ENCODE measurements at places on chromosomes 2 and 18.

- no peak for DNase-seq
Measured at GRCh38 chr2:65722028-65722778, 289.8 kb upstream of the SPRED2 start.

GRCh38 chr2:181305301-181306123 lies 151.7 kb upstream of the ITGA4 start:
- DNase-seq: peak; percentile 43

GRCh38 chr2:75113231-75113869 lies 86.0 kb downstream of the TACR1 start:
- DNase-seq: no peak

- no peak for DNase-seq
Measured at GRCh38 chr2:190553254-190553653, 18.7 kb upstream of the NEMP2 start.

- no peak for DNase-seq
Measured at GRCh38 chr2:173191601-173192000, 116.0 kb downstream of the MAP3K20 start.

DNA sequence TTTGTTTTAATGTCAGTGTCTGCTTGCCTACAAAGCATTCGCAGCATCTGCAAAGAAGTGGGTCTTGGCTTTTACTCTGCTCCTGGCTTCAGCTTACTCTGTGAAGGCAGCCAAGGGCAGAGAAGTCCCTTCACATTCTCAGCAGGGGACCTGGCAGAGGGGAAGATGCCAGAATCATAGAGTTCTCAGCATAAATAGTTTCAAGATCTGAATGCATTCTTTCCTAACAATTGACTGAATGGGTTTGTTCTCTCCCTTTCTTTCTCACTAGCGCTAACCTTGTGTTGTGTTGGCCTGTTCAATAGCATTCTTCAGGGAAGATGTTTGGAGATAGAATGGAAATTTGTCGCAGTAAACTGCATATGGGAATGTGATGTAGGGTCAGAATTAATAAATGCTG lies 106.9 kb downstream of the FARSB start:
- no peak for DNase-seq

GRCh38 chr18:8020132-8020846 lies 453.2 kb downstream of the PTPRM start:
- DNase-seq: no peak

GRCh38 chr2:28730641-28731146 lies 20.9 kb upstream of the PPP1CB start:
- DNase-seq: no peak

DNA sequence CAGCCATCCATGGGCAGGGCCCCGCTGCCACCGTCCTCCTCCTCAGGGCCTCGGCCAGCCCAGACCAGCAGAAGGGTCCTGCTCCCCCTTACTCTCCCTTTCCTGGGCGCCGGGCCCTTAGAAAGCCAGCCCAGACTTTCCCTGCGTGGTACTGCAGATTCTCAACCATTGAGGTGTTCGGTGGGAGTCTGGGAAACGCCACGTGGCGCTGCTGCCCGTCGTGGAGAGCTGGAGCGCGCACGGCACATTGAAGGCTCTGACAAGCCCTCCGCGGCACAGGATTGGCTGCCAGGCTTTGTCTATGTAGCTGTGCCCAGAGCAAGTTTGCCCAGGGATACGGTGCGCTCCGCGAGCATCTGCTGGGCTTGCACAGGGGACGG lies 10.4 kb upstream of the KLHL30 start:
- no peak for DNase-seq

- peak; percentile 37 for DNase-seq
Measured at GRCh38 chr2:71948781-71949536, 198.7 kb downstream of the CYP26B1 start.

- no peak for DNase-seq
Measured at GRCh38 chr2:7116511-7116910, 199.3 kb downstream of the RNF144A start.

GRCh38 chr18:32851936-32852335 lies 79.1 kb upstream of the KLHL14 start:
- DNase-seq: no peak

DNA sequence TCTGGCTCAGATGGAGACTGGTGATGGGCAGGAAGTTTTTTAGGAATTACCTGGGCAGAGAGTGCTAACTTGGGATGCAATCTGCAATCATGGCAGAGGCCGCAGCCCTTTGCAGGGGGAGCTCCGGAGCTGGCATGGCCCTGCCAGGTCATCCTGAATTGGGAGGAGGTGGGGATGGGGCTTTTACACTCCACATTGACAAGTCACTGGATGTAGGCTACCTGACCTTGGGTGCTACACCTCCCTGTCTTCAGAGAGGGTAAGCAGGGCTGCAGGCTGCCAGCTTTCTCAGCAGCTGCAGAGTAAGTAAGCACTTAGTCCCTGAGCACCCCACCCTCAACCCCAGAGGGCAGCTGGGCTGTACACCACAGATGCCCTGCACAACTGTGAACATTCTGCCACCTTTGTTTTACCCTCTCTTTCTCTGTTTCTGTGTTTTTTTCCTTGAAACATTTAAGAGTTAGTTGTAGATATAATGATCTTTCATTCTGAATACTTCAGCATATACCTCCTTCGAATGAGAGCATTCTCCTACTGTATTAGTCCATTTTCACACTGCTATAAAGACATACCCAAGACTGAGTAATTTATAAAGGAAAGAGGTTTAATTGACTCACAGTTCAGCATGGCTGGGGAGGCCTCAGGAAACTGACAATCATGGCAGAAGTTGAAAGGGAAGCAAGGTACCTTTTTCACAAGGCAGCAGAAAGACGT lies 6.8 kb upstream of the HS1BP3 start:
- no peak for DNase-seq

- DNase-seq: no peak
Measured at GRCh38 chr2:57160976-57161375, 885.6 kb upstream of the VRK2 start.

GRCh38 chr2:168314236-168314635 lies 66.8 kb upstream of the STK39 start:
- DNase-seq: no peak

GRCh38 chr2:20106746-20107145 lies 55.3 kb upstream of the LAPTM4A start:
- DNase-seq: peak; percentile 65

DNA sequence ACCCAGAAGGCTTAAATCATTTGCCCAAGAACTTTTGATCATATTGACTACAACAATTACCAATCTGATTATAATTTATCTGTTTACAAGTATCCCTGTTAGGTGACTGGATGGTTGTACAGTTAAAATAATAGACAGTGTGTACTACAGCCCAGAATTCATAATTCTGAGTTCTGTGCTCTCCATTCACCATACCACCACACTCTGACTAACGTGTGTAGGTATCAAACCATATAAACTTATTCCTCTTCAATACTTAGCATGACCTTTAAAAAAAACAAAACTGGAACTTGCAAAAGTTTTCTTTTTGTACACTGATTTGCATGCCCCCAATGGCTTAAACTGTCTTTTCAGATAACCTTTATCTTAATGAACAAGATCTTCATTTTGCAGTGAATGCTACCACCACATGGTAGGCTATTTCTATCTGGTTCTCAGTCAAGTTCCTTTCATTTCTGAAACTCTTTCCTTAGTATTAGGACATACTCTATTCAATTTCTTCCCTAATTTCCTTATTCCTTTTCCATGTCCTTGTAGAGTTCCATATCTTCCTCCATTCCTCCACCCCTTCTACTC lies 50.9 kb downstream of the SOS1 start:
- no peak for DNase-seq

- no peak for DNase-seq
Measured at GRCh38 chr2:231717281-231718171, 9.2 kb downstream of the PTMA start.

DNA sequence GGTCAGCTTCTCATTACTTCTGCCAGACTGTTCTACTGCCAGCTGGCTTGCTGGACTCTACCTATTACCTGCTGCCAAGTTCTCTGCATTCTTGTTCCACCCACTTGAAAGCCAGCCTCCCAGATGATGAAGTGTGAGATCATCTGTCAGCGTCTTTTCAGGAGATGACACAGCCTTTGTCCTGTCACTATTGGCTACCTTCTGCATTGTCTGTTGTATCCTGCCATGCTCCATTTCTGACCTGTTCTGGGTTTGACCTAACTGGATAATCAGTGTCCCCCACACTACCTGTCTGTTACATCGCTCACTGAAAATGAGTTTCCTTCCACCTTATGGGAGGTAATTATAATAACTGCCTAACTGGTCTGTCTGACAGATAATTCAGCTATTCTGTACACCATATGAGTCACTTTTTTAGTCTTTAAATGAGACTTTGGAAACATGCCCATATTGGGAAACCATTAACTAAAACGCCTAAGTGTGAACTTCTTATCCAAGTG lies 520.6 kb downstream of the METTL4 start:
- DNase-seq: no peak

DNA sequence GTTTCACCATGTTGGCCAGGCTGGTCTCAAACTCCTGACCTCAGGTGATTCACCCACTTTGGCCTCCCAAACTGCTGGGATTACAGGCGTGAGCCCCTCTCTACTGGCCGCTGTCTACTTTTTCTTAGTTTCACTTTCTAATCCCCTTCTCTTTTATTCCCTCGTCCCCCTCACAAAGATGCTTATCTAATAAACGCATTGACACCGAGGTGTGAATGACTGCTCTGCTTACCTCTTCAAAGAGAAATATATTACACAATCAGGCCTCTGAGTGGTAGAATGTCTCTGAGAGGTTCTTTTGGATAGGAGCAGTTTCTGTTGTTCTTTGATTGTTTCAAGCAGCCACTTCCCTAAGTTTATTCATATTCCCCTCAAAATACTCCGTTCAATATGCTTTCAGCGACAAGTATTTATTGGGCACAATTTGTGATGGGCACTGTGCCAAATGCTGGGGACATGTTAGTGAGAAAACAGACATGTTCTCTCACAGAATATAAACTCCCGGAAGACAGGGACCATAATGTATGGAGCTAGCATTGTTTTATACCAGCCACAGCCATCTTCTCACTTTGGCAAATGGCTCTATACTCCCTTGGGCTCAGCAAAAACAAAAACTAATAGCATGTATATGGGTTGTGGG lies 34.7 kb upstream of the RAPH1 start:
- no peak for DNase-seq

- DNase-seq: no peak
Measured at GRCh38 chr2:190320696-190321095, 1.1 kb upstream of the HIBCH start.

DNA sequence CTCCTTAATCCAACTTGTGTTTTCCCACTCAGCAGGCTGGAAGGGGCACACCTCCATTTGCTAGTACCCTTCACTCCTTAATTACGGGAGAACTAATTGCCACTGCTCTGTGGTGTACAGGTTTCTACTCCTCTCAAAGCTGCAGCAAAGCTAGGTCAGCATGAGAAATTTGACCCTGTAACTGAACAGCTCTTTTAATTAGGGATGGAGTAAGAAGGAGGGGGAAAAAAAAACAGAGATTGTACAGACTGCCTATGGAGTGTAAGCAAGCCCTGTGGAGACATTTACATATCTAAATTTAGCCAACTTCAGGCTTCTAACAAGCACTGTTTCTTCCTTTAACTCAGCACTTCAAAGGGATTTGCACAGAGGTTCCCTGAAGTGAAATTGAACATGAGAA lies 629.7 kb upstream of the SETBP1 start:
- no peak for DNase-seq

DNA sequence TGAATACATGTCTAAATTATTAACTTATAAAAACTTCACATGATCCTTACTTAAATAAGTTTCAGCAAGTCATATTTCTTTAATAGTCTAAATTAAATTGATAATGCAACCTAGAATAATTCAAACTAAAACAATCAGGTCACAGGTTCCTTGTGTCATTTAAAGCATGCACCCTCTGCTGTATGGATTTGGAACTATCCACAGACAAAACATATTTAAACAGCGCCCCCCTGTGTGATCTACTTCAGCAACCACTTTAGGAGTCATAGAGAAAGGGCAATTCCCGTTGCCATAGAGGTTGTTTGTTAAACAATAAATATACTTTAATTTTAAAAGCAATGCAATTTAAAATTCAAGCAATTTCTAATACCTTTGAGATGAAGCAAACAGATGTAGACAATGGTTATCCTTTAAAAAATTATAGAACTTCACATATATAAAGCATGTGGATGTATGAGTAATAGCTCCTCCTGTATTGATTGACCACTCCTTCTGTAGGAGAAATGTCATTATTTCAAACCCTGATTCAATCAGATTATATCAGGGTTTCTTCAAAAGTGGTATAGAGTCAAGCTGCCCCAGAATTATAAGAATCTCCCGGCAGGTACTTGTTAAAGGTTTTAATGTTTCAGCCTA lies 21.2 kb downstream of the GRB14 start:
- DNase-seq: no peak

Data from liver (tissue), 10 donors.